ENCODE measurements at places on chromosomes 2 and 18. TPM values are rescaled to one million over a fixed set of nuclear protein-coding genes. Genes with fewer than 3 reads are reported as not detected.

Gene CRACDL
- not detected for polyA plus RNA-seq

Gene IL1RN
- not detected for polyA plus RNA-seq

Gene IFIH1
- polyA plus RNA-seq = 0.88 TPM

Gene PUM2
- polyA plus RNA-seq = 20.1 TPM

Gene UBR3
- polyA plus RNA-seq = 18.7 TPM

Gene SCN2A
- polyA plus RNA-seq = not detected
